ENCODE measurements at places on chromosomes 2 and 18.

- no peak for DNase-seq
Measured at GRCh38 chr2:54092940-54093339, 22.5 kb upstream of the ACYP2 start.

- DNase-seq, result no peak
Measured at GRCh38 chr2:127414638-127415592, 3.3 kb upstream of the PROC start.

DNA sequence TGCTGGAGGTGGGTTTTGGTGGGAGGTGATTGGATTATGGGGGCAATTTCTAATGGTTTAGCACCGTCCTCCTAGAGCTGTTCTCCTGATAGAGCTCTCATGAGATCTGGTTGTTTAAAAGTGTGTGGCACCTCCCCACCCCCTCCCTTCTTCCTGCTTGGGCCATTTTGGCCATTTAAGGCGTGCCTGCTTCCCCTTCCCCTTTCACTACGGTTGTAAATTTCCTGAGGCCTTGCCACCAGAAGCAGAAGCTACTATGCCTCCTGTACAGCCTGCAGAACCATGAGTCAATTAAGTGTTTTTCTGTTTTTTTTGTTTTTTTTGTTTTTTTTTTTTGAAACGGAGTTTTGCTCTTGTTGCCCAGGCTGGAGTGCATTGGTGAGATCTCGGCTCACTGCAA is 335.7 kb upstream of the HS6ST1 start:
- no peak for DNase-seq

GRCh38 chr2:15905986-15906491 is 34.3 kb upstream of the MYCN start:
- DNase-seq, result no peak

DNA sequence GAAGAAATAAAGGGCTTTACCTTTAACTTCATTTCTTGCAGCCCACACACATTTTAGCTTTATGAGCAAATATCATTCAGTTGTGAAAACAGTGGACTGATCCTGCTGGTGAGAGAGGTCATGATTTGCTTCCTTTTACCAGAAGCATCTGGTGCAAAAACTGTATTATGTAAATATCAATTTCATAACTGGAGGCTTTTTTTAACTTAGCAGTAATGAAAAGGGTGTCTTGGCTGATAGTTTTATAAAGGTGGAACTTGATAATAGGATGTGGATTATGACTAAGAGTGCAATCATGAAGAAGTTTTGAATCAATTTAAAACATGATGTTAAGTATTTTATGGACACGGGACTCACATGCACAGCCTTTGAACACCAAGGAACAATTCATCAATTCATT is 304.4 kb downstream of the GULP1 start:
- no peak for DNase-seq

DNA sequence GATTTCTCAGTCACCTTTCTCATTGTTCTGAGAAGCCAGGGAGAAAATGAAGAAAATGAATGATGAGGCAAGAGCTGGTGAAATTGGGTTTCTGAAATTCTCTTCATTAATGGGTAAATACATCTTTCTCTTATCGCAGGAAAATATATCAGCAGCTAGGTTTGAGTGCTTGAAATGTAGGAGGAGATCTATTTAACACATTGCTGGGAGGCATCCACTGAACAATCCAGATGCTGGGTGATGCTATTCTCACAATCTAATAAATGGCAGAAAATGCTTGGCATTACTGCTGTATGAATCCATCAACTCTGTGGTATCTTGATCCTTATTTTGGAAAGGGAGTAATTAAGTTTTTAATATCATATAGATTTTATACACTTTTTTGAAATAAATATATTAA is 199.6 kb upstream of the LRP1B start:
- DNase-seq, result no peak

GRCh38 chr2:158781353-158781961 is 13.7 kb upstream of the DAPL1 start:
- peak; percentile 50 for DNase-seq

DNA sequence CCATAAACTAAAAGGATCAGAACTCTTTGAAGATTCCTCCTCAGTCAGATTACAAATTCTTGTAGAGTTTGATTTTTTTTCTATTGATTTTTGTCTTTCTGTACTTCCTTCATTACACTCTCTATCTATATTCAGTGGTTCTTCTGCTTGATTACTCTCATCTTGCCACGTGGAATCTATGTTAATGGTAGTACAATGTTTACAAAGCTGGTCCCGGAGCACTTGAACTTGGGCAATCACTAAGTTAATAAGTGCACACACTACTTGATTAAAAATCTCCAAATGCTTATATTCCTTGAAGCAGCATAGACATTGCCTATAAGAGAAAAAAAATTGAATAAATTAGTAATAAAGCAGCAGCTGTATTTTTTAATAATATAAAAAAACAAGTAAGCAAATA is 65.1 kb downstream of the USP34 start:
- DNase-seq, result no peak

DNA sequence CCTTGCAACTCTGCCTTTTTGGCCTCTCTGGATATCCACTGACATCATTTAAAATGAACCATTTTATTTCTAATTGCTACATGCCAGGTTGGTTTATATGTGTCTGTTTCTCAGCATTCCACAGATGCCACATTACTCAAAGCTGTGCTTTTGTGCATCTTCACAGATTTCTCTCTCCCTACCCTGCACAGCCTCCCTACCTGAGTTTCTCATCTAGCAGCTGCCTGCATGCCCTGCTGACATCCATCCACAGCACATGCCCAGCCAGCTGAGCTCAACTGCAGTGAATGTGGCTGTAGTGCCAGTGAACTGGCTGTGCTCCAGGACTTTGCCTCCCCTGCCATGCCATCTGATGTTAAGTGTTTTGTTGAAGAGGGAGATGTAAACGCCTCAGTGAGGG is 44.5 kb downstream of the PKP4 start:
- no peak for DNase-seq

- DNase-seq, result no peak
Measured at GRCh38 chr2:180962727-180963314, 17.6 kb upstream of the UBE2E3 start.

GRCh38 chr18:48840491-48840877 is 110.3 kb downstream of the SMAD7 start:
- DNase-seq, result no peak

DNA sequence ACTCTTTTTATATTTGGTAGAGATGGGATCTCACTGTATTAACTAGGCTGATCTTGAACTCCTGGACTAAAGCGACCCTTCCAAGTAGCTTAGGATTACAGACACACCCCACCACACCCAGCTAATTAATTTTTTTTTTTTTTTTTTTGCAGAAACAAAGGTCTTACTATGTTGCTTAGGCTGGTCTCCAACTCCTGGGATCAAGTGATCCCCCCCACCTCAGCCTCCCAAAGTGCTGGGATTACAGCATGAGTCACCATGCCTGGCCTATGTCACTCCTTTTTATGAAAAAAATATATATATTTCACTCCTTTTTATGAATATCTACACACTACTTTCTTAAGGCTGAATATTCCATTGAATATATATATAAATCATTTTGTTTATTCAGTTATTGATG is 162.8 kb downstream of the MGAT5 start:
- no peak for DNase-seq

DNA sequence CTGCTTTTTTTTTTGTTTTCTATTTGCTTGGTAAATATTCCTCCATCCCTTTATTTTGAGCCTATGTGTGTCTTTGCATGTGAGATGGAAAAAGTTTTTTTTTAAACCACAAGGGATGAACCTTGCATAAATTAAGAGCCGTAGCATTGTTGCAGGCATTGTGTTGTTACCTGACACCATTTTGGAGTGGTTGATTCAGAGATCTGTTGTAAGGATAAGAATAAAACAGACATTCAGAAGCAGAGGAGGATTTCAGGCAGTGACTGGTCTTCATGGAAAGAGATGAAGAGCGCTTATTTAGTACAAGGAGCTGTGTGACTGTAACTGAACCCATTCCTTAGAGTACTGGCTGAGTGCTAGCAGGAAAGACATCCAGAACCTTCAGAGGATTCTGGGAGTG is 101.2 kb downstream of the LTBP1 start:
- no peak for DNase-seq

DNA sequence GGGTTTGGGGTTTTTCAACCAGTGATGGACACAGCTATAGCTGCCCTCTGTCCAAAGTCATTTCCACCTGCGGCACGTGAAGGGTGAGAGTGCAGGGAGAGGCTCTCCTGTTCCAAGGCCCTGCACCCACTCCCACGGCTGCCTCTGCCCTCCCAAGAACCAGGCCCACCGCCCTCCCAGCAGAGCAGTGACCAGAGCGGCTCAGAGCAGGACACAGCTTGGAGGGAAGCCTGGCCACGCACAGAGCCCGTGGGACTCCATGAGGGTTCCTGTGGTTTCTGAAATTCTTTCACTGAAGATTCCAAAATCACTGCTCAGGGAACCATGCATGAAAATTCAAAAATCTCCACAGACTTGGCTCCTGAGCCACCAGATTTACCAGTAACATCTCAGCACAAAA is 67.3 kb upstream of the SALL3 start:
- DNase-seq, result no peak

DNA sequence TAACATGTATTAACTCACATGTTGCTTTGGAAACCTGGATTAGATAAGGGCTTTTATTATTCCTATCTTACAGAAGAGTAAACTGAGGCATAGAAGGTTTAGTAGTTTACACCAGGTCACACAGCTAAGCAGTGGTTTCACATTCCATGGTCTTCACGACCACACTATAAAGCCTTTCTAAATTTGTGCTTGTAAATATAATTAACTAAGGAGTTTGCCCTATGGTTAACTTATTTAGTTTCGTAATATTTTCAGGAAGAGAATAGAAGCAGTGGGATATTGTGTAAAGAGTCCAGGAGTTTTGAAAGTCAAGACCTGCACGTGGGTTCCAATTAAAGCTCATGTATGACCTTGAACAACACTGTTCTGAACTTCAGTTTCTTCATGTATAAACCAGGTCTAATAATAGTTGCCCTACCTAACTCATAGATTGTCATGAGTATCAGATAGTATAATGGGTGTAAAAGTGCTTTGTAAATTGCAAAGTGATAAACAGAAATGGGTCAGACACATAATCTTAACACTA is 19.5 kb upstream of the SOS1 start:
- DNase-seq, result no peak

DNA sequence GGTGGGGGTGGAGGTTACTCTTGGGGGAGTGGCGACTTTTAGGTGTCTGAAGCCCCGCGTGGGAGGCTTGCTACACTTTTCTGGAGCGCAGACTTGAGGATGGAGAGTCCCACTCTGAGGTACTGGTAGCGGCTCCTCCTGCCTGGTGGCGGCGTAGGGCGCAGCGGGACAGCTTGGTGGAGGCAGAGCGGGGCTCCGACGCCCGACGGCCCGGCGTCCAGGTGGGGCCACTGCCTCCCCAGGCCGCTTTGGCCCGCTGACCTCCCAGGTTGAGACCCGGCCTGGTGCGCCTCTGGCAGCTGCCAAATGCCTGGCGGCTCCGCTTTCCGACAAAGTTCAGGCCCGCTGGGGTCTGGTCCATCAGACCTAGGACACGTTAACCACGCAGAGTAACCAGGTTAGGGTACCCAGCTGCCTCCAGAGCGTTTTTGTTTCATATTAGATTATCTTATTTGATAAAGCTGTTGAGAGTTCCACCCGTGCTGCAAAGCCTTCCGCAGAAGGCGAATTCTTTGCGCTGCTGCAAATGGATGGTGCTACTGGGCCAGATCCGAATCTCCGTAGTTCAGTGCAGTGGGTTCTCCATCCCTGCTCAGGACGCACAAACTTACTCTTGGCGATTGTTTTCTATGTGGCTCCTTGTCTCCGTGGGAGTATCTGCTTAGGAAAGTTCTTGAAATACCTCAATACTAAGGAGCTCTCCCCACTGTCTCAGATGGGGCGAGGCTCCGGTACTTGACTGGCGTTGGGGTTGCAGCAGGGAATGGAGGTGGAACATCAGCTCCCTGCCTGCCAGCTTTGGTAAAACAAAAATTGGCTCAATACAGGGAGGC is 405.9 kb downstream of the XIRP2 start:
- no peak for DNase-seq

DNA sequence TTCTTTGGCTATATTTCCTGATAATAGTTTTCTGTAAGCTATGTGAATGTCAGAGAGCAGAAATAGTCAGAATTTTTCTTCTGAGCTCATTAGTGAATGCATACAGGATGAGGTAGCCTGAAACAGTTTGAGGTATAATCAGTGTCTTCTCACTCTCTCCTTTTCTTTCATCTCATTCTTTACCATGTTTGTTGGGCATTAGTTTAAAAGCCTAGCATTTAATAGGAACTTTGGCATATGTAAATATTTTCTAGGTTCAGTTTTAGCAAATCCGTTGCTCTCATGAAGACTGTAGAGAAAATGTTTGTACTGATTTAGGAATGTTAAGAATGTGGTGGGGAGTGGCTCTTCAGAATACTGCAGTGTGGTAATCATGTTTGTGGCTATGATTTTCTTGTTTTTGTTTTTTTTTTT is 119.4 kb downstream of the PARD3B start:
- DNase-seq, result no peak

DNA sequence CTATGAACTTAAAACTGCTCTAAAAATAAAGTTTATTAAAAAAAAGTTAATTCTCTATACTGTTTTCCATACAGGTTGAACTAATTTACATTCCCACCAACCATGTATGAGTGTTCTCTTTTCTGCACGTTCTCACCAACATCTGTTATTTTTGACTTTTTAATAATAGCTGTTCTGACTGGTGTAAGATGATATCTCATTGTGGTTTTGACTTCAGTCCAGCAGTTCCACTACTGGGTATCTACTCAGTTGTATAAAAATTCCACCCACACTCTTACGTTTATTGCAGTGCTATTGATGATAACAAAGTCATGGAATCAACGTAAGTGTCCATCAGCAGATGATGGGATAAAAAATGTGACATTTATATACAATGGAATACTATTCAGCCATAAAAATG is 33.7 kb downstream of the SPAG16 start:
- no peak for DNase-seq

DNA sequence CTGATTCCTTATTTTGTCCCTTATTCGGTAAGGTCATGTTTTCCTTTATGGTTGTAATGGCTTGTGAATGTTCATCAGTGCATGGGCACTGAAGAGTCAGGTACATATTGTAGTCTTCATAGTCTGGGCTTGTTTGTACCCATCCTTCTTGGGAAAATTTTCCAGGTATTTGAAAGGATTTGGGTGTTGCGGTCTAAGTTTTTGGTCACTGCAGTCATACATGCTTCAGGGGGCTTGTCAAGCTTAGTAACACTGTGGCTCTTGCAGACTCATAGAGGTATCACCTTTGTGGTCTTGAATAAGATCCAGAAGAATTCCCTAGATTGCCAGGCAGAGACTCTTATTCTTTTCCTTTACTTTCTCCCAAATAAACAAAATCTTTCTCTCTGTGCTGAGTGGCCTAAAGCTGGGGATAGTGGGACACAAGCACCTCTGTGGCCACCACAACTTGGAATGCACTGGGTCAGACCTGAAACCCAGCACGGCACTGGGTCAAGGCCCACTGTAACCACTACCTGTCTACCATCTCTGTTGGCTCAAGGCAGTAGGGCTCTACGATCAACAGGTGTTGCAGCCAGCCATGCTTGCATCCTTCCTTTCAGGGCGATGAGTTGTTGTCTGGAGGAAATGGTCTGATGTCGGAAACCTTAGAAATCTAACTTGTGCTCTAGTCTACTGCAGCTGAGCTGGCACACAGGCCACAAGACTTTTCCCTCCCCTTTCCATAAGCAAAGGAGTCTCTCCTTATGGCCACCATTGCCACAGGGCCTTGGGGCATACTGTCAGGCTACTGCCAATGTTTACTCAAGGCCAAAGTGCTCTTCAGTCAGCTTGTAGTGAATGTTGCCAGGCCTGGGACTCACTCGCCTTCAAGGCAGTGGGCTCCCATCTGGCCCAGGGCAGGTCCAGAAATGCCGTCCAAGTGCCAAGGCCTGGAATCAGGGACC is 21.5 kb downstream of the IL1RN start:
- DNase-seq, result no peak
